ENCODE measurements at places on chromosomes 16 and 17.

DNA sequence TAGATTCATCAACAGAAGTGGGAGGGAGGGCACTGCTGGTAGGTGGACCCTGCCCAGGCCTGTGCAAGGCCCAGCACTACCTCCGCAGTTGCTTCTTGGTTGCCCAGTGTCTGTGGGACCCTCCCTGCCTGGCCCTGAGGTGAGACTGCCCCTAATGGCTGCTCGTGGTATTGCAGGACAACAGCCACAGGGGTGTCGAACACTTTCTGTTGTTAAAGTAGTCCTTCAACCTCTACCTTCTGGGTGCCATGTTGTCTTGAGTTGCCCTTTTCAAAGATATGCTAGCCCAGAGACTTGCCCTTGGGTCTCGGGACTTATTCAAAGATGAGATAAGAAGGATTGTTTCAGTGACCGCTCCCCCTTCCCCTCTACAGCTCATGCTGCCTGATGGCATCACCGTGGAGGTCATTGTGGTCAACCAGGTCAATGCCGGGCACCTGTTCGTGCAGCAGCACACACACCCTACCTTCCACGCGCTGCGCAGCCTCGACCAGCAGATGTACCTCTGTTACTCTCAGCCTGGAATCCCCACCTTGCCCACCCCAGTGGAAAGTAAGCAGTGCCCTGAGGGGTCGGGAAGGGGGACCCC lies 29.1 kb downstream of the AKAP1 start:
- DNase-seq, result peak; percentile 32

- DNase-seq, result no peak
These were observed 1.9 kb downstream of the CDH13 start for GRCh38 chr16:82628711-82629110.

- peak; percentile 44 for DNase-seq
These were observed 787 bp downstream of the NT5C start for GRCh38 chr17:75130632-75131277.

GRCh38 chr16:86584071-86584685 lies 5.8 kb downstream of the FOXL1 start:
- no peak for DNase-seq

DNA sequence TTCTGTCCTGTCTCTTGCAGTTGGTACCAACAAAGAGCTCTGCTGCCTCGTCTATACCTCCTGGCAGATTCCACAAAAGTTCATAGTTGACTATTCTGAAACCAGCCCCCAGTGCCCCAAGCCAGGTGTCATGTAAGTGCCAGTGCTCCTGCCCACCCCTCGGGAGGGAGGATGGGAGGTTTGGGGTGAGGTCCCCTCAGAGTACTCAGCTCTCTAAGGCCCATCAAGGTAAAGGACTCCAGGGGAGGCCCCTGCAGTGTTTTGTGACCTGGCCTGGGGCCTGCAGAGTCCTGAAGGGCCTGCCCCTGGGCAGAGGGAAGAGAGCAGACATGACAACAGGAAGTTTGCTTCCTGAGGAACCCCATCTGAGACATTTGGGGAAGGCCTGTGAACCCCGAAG lies 6.4 kb downstream of the CCL18 start:
- no peak for DNase-seq

DNA sequence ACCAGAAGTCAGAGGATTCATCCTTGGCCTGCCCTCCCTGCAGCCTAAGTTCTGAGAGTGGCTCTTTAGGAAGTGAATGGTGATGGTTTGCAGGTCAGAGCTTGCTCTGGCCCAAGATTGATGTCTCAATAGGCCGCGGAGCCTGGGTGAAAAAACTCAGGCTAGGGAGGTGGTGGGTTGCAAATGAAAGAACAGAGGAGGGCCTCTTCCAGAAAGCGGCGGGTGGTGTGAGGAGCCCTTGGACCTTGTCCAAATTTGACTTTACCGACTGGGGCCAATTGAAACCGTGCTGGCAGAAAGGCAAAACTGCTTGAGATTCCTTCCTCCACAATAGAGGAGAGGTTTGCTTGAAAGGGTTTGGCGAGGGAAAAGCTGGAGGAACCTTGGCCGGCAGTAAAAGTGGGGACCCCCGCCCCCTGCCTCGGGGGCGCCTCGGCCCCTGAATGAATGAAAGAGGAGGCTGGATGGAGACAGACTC lies 331.3 kb downstream of the SEC14L1 start:
- DNase-seq, result no peak

DNA sequence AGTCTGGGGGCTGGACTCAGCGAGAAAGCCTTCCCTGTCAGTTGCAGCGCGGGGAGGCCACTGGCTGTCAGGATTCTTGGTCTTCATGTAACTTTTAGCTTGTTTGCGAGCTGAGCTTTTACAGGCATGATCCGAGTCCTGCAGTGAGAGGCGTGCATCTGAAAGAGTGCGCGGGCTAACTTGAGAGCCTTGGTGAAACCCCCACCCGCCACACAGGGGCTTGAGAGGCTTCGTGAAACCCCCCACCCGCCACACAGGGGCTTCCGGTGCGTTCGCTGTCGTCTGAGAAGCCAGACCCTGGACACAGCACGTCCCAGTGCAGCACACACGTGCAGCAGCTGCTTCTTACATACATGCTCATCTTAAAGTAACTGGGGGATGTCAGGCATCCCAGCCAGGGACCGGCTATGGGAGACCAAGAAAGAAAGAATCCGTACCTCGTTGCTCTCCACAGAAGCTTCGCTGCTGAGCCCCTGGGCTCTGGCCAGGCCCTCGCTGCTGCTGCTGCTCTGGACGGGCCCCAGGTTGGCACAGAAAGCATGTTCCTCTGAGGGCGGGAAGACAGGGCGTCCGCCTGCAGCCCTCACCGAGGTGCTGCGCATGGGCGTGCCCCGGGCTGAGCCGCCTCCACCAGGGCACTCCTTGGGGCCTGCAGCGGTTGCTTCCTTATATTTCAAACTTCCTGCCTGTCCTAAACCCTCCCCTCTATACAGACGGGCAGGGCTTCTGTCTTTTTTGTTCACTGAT lies 7.8 kb downstream of the NUDT16L1 start:
- DNase-seq, result no peak

DNA sequence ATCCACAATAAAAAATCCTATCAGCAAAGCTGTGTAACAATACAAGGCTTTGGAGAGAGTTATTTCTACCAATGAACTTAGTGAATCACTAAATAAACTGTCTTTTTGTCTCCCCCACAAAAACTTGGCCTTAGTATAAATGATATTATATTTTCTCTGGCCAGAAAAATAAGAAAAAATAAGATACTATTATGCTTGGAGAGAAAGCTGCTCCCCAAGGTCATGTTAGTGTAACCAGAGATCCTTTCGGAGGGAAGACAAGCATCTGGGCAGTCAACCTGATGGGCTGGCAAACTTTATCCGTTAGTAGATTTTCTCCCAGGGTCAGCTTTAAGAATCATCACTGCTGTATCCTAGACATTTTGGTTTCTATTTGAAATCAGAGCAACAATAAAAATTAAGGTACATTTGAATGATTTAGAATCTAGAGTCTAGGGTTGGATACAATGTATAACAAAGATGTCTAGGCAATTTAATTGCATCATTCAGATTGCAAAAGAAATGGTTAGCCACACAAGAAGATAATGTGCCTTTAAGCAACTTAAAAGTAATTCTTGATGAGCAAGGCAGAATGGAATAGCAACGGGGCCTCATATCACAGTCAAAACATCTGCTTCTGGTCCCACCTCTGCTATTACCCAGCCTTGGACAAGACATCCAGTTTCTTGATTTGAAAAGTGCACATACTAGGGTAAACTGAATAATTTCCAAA lies 280.4 kb downstream of the SLC39A11 start:
- no peak for DNase-seq

DNA sequence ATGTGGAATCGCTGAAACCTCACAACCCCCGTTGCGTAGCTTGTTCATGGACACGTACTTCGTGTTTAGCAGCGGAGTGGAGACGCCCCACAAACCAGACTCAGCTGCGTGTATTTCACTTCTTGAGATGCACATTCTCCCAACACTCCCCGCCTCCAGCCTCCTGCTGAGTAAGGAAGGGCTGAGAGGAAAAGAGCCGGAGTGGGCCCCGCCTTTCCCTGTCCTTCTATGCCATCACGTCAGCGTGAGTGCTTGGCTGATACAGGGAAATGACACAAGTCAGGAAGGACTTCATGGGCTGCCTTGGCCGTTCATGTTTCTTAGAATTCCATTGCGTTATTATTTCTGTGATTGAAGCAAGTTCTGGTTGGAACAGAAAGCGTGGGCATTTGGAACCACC lies 68.6 kb upstream of the CBX4 start:
- DNase-seq, result no peak

GRCh38 chr17:74569020-74570003 lies 2.0 kb upstream of the CD300H start:
- no peak for DNase-seq

GRCh38 chr17:65198653-65199382 lies 61.6 kb downstream of the RGS9 start:
- no peak for DNase-seq

GRCh38 chr16:11020792-11021551 lies 76.6 kb downstream of the CLEC16A start:
- DNase-seq, result no peak

- DNase-seq, result peak; percentile 12
These were observed 381.6 kb upstream of the ASIC2 start for GRCh38 chr17:33674685-33675084.

DNA sequence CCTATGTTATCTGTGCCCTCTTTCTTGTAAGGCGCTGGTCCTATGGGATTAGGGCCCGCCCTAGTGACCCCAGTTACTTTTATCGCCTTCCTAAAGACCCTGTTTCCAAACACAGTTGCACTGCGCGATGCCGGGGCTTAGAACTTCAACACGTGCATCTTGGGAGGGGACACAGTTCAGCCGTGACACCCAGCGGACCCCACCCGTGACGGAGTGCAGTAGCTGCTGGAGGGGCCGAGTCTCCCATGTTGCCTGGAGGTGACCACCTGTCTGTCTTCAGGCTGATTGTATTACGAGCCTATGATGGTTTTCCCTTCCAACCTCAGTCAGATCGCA lies 9.4 kb downstream of the BAIAP2 start:
- no peak for DNase-seq

GRCh38 chr17:77128896-77129567 lies 11.7 kb upstream of the SEC14L1 start:
- no peak for DNase-seq

DNA sequence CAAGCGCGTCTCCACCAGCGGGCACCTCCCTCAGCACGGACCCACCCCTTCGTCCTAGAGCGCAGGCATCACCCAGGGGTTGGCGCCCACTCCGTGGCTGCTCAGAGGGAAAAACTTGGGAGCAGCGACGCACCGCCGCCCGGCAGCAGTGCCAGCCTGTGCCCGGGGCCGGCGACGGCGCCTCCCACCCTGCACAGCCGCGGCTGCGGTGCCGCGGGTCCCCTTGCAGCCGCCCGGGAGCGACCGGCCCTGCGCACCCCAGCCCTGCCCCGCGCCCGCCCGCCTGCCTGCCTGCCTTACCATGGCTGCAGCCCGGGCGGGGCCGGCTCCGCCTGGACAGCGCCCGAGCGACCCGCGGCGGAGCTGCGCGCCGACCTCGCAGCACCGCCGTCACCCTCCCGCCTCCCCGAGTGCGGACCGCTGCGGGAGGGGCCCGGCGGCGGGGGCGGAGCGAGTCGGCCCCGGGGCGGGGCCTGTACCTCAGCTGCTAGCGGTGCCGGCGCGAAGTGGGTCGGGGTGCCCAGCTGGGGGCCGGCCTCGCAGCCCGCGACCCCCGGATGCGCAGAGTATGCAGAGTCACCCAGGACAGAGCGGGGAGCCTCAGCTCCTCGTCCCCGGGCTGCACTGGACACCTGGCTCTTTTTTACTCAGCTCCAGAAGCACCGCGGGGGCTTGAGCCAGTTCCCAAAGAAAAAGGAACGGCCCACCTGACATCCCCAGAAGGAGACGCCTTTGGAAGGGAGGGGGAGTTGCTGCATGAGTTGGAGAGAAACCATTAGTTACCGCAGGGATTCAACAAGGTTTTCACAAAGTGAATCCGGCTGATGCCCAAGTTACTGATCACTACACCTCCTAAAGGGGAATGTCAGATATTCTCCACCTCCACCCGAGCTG lies 17.5 kb upstream of the MTMR4 start:
- DNase-seq, result no peak
